Spinal cord (tissue), 10 donors: ENCODE measurements at places on chromosomes 12 and 14.

DNA sequence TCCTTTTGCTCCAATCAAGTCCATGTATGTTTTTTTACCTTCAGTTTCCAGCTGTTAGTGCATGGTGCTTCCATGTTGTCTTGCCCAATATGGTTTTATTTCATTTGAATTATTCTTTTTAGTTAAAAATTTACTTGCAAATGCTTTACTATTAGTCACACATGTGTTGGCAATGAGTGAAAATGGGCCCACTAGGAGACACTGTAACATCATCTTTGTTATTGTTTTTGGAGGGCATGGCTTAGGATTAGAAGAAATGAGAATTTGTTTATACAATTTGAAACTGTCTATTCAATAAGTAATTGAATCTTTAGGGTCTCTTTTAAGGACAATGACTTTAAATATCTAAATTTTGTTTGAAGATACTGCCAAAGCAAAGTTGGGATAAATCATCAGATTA, 133.7 kb downstream of the BRMS1L start:
- no peak for DNase-seq

GRCh38 chr12:11655842-11656241, 6.4 kb downstream of the ETV6 start:
- no peak for DNase-seq

DNA sequence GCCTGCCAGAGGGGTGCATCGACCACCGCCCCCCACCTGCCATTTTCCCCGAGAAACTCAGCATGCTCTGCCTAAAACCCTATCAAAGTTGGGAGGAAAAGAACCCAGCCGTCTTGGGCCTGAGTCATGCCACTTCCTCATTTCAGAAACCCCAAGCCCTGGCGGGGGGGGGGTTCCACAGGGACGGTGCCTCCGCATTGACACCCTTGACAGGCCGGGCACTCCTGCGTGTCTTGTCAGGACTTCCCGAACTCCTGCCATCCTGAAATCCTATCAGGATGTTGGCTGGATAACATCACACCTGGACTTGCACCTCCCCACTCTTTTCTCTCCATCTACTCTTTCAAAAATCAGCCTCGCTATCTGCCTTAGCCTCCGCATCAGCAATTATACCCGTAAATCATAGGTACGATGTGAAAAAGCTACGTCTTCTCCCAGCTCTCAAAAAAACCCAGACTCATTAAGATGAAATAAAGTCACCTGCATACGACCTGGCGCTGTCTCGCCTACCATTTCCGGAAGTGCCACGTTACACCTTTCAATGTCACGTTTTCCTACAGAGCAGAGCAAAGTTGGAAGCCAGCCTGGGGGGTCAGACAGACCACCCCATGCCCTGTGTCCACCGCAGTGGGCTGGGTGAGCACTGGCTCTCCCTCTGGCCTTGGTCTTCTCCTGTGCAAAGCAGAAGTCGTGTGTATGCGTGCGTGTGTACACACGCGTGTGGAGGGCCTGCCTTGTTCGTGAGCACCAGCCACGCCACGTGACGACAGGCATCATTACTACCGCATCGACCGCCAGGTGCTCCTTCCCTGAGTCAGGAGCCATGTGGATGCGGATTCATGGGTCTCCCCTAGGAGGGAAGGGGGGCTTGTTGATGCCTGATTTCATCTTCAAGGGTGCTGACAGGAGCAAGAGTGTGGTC, 96.7 kb downstream of the RFLNA start:
- DNase-seq, result no peak

DNA sequence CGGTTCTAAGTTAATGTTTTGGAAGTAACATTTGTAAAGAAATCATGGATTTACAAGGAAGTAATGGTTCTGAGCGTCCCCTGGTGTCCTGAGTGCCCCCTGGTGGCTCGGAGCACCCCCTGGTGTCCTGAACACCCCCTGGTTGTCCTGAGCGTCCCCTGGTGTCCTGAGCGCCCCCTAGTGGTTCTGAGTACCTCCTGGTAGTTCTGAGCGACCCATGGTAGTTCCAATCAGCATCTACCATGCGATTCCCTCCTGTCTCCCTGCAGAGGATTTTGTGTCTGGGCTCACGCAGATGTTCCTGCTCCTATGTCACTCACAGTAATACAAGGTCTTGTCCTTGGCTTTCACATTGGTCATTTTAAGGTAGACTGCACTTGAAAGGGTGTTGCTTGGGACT, 1352.9 kb downstream of the TMEM121 start:
- DNase-seq, result no peak

DNA sequence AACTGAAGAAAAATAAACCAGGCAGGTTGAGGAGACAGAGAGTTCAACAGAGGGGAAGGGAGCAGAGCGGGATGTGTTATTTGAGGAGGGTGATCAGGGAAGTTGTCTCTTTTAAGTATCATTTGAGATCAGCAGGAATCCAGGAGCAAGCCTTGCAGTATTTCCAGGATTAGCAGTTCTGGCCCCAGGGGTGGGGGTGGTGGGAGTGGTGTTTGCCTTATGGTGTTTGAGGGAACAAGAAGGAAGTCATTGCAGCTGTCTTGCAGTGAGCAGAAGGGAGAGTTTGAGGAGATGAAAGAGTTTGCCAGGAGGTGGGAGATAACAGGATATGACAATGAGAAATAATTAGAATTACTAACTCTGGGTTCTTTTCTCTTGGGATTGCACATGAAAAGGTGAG, 418.6 kb downstream of the NELL2 start:
- DNase-seq, result no peak

- no peak for DNase-seq
These were observed 17.8 kb upstream of the DACT1 start for GRCh38 chr14:58620011-58620410.

DNA sequence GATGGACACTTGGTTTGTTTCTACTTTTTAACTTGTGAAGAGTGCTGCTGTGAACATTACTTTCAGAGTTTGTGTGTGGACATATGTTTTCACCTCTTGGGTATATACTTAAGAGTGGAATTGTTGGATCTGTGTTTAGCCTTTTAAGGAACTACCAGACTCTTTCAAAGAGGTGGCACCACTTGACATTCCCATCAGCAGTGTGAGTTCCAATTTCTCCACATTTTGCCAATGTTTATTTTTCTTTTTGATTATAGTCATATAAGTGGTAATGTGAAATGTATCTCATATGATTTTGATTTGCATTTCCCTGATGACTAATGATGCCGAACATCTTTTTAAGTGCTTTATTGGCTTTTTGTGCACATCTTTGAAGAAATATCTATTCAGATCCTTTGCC, 44.8 kb downstream of the ARHGAP5 start:
- DNase-seq, result no peak

DNA sequence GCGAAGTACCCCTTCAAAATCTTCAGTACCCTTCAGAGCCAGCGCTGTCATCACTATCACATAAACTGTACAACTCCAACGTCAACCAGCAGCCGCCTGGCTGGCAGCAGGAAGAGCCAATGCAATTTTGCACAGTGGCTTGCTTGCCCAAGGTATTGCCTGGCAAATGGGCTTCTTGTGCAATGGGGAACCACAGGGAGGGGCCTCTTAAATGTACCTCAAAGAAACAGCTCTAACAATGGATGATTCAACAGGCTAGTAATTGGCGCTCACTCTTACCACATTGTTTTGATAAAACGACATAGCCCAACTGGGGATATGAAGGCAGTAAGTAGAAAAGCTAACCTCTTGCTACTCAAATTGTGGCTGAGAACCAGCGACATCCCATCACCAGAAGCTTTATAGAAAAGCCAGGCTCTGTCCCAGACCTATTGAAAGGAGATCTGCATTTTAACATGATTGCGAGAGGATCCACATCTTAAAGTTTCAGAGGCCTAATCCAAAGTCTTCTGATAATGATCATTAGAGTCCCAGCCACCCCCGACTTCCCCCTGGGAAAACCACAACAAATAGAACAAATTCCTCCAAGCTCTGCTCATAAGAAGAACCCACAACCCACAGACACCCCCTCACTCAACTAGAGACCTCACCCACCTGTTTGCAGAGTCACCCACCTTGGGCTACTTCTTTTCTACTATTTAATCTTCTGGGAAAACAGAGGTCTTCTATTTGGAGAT, 125.3 kb upstream of the HIF1A start:
- no peak for DNase-seq

- no peak for DNase-seq
These were observed 31.9 kb upstream of the HIF1A start for GRCh38 chr14:61663312-61663979.

DNA sequence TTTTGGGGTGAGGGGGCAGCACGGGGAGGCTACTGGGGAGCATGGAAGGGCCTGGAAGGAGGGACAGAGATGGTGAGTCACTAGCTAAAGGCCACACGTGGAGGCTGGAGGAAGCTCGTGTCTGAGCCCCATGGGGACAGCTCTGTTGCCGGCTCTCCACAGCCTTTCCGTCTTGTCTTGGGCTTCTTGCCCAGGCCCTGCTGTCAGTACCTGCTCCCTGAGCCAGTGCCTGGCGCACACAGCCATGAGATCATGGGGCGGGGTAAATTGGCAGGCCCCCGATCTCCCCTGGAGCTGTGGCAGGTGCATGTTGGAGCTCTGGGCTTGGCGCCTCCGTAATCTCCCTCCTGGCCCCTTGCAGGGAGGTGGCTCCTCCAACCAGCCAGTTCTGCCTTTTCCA, 16.1 kb upstream of the KRT80 start:
- DNase-seq, result no peak

DNA sequence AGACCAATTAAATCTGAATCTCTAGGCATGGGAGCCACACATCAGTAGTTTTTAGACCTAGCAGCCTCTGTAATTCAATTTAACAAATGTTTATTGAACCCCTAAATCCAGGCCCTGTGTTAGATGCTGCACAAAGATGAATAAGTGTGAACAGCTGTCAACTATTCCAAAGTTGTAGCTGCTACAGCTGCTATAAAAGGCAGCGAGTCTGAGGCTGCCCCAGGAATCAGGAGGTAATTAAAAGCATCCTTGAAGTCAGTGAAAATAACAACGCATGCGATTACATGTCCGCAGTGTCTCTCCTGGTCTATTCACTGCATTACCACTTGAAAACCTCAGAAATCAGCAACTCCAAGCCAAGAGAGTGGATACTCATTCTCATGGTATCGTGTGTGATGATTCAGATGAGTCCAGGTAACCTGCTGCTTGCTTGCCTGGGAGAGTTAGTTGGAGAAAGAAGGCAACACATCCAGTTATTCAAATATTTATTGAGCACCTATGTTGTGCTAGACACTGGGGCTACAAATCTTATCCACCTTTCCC, 34.9 kb upstream of the DDHD1 start:
- no peak for DNase-seq

DNA sequence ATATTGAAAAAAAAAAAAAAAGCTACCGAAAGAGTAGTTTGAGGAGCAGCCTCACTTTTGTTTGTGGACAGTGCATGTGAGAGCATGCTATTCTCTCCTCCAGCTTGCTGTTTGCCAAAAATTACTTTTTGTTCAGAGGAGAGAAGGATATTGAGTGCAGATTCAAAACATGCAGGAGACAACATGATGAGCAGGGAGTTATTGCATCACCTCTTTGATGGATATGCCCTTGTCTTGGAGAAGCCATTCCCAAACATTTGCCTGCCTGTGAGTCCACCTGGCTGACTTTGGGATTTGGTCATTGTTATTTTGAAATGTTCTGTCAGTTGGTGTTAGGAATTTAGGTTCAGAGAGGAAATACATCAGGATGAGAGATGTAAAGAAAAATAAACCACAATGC, 2.4 kb downstream of the C12orf75 start:
- DNase-seq, result no peak

DNA sequence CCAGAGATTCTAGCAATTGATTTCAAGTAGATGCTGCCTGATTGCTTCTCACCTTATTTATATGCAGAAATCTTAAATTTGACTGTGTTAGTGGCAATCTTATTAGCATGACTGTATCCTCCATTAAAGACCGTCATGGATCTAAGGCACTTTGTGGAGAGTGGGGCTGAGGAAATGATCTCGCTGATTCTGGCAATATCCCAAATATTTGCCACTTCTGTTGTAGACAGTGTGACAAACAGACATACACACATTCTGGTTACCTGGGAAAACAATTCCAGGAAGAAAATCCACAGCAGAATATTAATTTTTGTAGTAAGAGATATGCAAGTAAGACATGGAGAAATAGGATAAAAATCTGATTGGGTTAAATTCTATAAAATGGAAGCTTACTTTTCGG, 269.0 kb upstream of the G2E3 start:
- DNase-seq, result no peak

DNA sequence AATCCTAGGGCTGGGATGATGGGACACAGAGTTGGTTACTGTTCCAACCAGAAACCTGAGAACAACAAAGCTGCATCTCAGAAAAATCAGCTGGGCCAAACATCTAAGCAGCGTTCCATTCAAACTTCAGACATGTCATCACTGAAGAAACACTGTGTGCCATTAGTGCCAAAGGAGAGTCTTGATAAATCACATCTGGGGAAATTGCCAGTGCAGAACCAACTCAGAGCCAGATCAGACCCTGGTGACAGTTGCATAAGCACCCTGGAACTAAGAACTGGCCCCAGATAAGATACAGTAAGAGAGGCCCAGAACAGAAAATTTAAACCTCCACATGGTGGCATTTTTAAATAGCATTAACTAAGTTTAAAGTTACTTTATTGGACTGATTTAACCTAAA, 482.8 kb downstream of the PRKD1 start:
- no peak for DNase-seq

DNA sequence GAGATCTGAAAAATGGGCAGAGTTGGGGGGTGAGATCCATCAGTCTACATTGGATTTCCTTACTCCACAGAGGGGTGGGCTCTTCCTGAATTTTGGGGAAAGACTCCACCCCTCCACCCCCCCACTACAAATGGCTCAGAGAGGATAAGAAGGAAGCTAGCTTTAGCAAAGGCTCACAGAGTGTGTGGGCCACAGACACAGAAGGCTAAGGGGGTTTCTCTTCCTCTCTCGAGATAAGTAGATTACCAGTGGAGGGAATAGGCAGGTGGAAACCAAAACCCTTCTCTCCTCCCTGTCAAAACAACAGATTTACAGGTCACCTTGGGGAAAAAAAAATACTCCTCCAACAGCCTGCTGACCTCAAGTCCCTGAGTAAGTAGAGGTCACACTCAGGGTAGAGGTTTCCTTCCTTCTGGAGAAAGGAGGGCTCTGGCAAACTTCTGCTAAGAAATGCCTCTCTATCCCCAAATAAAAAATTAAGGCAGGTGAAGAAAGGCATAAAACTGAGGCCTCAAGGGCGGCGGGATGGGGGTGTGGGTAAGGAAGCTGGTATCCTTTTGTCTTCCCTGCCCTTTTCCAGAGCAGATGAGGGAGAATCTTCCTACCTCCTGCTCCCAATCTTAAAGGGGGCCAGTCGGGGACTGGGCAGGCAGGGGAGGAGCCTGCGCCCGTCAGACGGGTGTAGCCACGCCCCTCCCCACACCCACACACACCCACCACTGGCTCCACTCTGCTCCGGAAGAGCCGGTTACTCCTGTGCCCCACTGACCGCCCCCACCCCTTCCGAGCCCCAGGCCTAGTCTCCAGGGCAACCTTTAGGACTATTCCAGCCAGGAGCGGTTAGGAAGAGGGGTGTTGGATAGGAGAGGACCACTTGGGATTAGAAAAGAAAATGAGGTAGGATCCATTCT, 1.9 kb upstream of the BAZ2A start:
- DNase-seq, result peak; percentile 48

GRCh38 chr12:91222746-91223145, 40.1 kb upstream of the DCN start:
- no peak for DNase-seq
